ENCODE measurements at places on chromosomes 7 and 10.

GRCh38 chr10:129035052-129035827 lies 431.8 kb upstream of the MGMT start:
- DNase-seq: no peak

DNA sequence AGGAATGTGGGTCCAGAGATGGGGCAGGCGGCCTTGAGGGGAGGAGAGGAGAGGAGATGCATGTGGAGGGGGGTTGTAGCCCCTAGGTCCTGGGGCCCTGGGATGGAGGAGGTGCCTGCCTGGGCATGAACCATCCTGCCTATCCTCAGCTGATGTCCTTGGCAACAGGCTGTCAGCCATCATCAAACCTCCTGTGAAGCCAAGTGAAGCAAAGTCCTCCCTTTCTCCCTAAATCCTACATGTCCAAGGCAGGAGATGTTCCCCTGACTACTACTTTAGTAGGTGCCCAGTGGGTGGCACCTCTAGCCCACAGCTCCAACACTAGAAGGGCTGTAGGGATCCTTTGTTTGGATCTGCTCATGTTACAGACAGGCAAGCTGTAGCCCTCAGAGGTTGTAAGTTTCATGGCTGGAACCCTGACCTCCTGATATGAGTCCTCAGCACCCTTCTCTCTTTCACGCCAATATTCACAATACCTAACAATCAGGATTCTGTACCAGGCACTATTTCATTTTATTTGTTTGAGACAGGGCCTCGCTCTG lies 66.6 kb upstream of the SYPL1 start:
- no peak for DNase-seq

DNA sequence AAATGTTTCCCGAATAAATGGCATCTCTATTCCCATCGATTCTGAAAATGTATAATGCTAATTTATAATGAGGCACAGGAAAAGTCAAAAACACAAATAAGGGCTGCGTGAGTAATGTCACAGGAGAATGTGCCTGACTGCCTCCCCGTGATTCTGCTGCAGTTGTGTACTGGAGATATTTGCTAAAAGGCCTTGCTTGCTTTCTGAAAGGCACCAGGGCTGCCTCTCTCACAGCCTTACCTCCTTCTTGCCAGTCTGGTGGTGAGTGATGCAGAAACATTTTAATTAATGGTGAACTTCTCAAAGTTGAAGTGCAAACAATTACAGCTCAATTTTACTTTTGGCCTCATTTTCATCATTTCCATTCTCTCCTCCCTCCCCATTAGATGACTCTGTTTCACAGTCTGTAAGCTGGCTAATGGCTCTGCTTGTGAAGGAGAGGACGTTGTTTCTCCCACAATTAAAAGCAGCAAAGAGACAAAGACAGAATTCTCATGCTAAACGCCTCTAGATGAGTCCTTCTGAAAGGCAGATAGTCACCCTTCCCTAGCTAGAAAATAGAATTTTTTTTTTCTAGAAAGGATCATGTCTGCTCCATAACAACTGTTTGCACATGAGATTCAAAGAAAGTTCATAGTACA lies 377.6 kb downstream of the MDFIC start:
- no peak for DNase-seq

- no peak for DNase-seq
These were observed 17.4 kb downstream of the C7orf57 start for GRCh38 chr7:48052748-48053147.

- no peak for DNase-seq
These were observed 176.9 kb upstream of the PRSS58 start for GRCh38 chr7:142434666-142435167.

- DNase-seq: no peak
These were observed 216.7 kb upstream of the PHF14 start for GRCh38 chr7:10756981-10757380.

GRCh38 chr10:24086296-24087086 lies 122.4 kb upstream of the KIAA1217 start:
- no peak for DNase-seq

- DNase-seq: no peak
These were observed 5.7 kb downstream of the FAM53B start for GRCh38 chr10:124738441-124738840.

- DNase-seq: no peak
These were observed 6.8 kb downstream of the FAM131B start for GRCh38 chr7:143355450-143356385.

GRCh38 chr10:64041185-64041988 lies 520.2 kb downstream of the REEP3 start:
- DNase-seq: peak; percentile 29

GRCh38 chr10:43421519-43421918 lies 12.5 kb upstream of the HNRNPF start:
- DNase-seq: no peak

DNA sequence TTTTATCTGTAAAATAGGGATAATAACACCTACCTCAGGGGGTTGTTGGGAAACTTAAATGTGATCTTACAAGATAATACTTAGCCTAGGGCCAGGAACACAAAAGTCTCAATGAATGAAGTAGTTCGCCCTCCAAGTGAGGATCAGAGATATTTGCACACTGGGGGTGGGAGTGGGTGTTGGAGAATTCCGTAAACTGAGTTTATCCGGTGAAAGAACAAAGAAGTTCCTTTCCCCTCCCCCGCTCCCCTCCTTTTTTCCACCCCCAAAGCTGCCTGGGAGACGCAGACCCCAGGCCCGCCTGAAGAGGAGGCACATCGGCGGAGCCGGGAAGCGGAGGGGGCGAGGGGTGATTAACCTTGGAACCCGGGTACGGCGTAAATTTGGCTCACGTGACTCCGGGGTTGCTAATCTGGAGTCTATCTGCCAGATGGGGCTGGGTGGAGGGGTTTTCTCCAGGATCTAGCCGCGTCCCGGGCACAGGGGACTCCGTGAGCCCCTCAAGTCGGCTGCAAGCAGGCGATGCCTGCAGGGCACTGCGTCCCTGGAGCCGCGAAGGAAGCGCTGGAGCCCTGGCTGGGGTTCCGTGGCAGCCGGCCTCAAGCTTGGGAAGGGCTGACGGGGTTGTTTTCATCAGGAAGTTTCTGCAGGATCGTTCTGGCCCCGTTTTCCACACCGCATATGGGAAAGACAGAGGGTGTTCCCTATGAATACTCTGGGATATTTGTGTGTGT lies 1.4 kb upstream of the PODXL start:
- no peak for DNase-seq

DNA sequence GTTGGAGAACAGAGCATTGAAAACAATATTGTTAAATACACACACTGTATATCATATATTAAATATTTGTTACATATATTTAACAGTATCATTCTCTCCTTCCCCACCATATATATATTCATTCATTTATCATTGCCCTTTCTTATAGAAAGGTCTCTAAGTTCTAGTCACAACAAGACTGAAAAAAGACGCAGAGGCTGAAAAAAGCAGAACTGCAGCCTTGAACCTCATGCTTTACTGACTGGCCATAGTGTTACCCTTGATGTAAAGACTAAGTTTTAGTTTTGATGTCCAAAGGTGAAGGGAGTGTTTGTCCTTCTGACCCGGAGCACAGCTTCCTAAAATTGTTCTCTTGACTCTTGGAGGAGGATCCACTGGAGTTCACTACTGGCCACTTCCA lies 247.9 kb downstream of the PTEN start:
- DNase-seq: no peak

GRCh38 chr10:80100861-80101695 lies 22.6 kb downstream of the TMEM254 start:
- DNase-seq: no peak

Data from AG09309 (cell line).